Thyroid gland (tissue), 4 donors: ENCODE measurements at places on chromosomes 12 and 14. TPM values are rescaled to one million over a fixed set of nuclear protein-coding genes. Genes with fewer than 3 reads are reported as not detected.

FOXM1 gene
- total RNA-seq, result not detected

ZC2HC1C gene
- total RNA-seq, result 8.3 TPM

PZP gene
- not detected for total RNA-seq

CLIP1 gene
- total RNA-seq, result 151 TPM

KLRB1 gene
- total RNA-seq, result 0.22 TPM

DEGS2 gene
- total RNA-seq, result 2.1 TPM

OR6J1 gene
- total RNA-seq, result not detected

REP15 gene
- total RNA-seq, result 1.8 TPM

GPR84 gene
- total RNA-seq, result not detected

SOCS2 gene
- total RNA-seq, result 28.6 TPM
